SW 1271 (cell line): ENCODE measurements at places on chromosomes 7 and 10.
A peak's percentile ranks its signal among the peaks of the same experiment; 100 is the strongest.

GRCh38 chr7:142111499-142111898 is at the start of gene MGAM2:
Gene MGAM2 (plus strand): TSS chr7:142111718. CDS start chr7:142116874, 5,156 bp downstream.
- DNase-seq = no peak

- DNase-seq = no peak
Measured at GRCh38 chr10:13993169-13993568, 337.6 kb downstream of the FRMD4A start.

GRCh38 chr10:57579926-57580325 is 687.8 kb downstream of the IPMK start:
- no peak for DNase-seq

DNA sequence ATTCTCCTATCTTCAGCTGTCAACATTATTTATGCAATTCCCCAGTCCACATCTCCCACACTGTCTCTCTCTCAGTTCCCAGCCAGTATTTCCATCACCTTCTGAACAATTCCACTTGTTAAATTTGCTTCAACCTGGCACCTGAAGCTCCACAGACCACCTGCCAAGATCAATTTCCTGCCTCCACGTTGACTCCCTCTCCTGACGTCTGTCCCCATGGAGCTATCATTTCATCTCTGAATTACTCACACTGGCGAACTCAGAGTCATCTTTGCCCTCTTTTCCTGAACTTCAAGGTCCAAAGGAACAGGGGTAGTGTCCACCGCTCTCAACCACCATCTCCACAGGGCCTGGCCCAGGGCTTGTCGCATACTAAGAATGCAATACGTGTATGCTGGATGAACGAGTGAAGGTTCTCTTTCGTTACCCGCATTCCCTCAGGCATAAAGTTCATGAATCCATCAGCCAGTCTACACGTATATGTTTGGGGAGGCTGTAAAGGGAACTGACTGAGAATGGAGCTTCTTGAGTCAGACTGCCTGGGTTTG is 183.3 kb downstream of the JCAD start:
- DNase-seq = no peak

DNA sequence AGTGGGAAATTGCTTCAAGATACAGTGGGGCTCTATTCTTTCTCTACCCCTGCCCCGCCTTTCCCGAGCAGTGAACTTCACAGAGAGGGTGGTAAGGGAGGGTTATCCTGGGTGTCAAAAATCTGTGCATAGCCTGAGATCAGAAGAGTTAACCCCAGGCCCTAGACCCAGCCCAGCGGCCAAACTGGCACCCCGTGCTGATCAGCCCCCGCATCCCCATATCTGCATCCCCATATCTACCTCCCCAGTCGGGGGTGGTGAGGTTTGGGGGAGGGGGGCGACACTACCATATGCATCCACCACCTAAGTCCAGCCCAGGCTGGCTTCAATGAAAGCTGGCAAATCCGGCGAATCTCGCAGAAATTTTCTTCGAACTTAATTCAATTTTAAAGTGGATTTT is 7.0 kb upstream of the DLX6 start:
- DNase-seq = no peak

- no peak for DNase-seq
Measured at GRCh38 chr10:102261196-102261595, 15.9 kb downstream of the GBF1 start.

GRCh38 chr10:85609509-85609908 is 757.1 kb downstream of the GRID1 start:
- no peak for DNase-seq

- no peak for DNase-seq
Measured at GRCh38 chr10:48444861-48445841, 138.7 kb downstream of the MAPK8 start.

DNA sequence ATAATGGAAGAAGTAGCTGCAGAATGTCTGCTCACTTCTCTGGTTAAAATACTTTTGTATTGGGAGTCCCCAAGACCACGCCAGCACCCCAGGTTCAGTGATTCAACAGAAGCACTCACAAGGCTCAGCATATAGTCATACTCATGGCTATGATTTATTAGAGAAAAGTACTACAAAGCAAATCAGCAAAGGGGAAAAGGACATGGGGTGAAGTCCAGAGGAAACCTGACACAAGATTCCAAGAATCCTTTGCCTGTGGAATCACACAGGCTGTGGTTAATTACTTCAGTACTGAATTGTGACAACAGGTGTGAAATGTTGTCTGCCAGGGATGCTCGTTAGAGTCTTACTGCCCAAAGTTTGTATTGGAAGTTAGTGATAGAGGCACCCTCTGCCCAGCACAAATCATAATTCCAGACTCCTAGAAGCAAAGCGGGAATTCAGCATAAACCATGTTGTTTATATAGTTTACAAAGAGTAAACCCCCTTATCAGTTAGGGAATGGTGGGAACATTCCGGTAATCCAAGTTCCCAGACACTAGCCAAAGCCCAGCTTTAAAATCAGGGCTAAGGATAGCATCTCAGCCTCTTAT is 79.4 kb downstream of the HYCC1 start:
- no peak for DNase-seq

GRCh38 chr10:75404815-75405597 is 3.4 kb upstream of the ZNF503 start:
- DNase-seq = no peak

- DNase-seq = no peak
Measured at GRCh38 chr10:96292971-96293920, 11.0 kb upstream of the DNTT start.

DNA sequence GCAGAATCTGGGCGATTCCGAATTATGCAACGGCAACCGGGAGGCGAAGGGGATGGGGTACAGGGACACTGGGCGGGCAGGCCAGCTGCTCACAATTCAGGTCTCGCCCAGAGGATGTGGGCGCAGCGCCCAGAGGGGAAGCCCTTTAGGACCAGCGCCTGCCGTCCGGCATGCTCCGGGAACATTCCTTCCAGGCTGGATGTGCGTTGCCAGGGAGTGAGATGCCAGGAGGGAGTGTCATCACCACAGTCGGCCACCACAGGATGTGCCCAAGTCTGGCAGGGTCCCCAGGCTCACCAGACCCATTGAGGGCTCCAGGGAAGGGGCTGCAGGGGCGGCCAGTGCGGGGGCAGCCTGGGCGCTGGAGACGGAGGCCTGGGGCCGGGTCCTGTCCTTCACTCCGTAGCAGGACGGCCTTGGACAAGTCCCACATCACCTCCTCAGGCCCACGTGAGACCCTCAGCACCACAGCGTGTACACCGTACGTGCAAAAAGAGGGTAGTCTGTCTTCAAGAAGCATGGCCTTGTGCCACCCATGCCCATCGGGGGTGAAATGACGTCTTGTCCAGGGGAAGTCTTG is 63.9 kb downstream of the FOXL3 start:
- DNase-seq = no peak

DNA sequence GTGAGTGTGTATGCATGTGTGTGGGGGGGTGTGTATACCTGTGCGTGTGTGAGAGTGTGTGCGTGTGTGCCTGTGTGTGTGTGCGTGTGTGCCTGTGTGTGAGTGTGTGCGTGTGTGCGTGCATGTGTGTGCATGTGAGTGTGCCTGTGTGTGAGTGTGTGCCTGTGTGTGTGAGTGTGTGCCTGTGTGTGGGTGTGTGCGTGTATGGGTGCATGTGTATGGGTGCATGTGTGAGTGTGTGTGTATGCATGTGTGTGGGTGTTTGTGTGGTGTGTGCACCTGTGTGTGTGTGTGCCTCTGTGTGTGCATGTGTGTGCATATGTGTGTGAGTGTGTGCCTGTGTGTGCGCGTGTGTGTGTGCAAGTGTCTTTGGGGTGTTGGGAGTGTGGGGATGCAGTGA is 6.4 kb downstream of the ANTXRL start:
- DNase-seq = no peak

DNA sequence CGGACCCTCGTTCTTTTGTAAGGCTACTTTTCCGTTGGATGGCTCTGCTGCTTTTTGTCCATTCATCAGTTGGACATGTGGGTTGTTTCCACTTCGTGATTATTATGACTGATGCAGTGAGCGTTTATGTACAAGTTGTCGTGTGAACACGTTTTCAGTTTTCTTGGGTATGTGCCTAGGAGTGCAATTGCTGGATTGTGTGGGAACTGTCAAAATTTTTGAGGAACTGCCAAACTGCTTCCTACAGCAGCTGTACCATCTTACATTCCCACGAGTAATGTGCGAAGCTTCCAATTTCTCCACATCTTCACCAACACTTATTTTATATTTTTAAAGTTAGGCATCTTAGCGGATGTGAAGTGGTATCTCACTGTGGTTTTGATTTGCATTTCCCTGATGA is 10.4 kb downstream of the FKBP6 start:
- no peak for DNase-seq

DNA sequence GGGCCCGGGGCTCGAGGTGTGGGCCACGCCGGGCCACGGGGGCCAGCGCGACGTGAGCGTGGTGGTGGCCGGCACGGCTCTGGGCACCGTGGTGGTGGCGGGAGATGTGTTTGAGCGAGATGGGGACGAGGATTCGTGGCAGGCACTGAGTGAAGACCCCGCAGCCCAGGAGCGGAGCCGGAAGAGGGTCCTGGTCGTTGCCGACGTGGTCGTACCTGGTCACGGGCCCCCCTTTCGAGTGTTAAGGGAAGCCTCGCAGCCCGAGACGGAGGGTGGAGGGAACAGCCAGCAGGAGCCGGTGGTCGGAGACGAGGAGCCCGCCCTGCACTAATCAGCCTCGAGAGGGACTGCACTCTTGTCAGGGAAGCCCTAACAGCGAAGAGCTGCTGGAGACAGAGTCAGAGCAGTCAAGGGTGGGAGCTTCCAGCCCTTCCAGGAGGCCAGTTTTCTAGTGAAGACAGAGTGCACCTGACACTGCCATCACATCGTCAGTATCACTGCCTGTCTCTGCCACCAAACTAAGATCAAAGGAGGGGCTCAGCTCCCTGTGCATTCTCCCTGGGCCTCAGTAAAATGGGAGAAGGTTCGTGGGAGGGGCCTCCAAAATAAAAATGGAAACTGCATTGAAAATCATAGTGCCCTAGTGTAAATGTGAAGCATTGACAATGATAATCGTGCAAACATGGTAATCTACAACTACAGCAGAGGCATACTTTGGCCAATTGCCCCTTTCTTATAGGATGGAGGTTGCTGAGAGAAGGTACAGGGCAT is 1.3 kb downstream of the MBLAC1 start:
- DNase-seq = no peak

DNA sequence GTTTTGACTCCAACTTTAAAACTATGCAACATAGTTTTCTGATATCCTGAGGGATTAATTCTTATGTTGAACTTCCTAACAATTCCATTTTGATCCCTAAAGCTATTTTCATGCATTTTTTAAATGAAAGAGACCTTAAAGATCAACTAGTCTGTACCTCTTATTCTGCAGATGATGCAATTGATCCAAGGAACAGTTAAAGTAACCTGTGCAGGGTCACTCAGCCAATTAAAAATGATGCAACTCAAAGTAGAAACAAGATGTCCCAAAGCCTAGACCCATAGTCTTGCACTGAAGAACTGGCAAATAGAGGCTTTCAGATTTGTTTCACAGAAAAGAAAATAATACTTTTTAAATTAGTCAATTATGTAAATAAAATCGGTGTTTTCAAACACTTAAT is 86.3 kb downstream of the IMMP2L start:
- DNase-seq = no peak

GRCh38 chr10:34423673-34424625 is 391.1 kb downstream of the PARD3 start:
- no peak for DNase-seq

DNA sequence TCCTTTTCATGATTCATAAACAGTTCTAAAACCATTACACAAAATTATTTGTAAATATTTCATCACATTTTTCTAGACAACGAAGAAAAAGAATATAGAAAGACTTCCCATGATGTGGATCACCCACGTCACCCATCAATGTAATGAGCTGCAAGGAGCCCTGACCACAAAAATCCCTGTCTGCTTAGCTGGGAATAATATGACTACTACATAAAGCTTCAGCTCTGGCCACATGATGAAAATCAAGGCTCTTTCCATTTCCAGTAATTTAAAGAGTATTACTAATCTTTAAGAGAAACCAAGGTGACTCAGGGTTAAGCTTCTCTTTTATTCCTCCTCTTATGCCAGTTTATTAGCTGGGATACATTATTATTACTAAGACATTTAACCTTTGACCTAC is 180.8 kb upstream of the CACNA2D1 start:
- DNase-seq = no peak

DNA sequence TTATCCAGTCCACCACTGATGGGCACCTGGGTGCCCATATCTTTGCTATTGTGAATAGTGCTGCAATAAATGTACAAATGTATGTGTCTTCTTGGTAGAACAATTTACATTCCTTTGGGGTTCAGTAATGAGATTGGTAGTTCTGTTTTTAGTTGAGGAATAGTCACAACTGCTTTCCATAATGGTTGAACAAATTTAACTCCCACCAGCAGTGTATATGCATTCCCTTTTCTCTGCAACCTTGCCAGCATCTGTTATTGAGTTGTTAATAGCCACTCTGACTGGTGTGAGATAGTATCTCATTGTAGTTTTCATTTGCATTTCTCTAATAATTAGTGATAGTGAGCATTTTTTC is 27.8 kb downstream of the COA1 start:
- no peak for DNase-seq

DNA sequence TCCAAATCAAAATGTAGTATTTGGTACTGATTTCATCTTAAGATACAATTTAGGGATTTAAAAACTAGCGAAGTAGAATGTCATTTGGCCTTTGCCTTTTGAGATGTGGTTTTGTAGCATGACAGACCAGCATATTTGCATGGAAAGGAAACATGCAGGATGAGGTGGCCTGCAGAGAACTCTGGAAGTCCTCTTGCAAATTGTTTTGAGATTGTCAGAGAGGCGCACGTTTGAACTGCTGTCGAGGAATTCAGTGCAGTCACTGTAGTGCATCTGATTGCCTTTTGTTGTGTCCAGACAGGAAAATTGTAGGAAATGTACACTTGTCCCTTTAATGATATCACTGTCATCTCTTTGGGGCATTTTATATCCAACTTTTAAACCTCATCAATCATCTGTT is 136.7 kb downstream of the CELF2 start:
- no peak for DNase-seq

- DNase-seq = no peak
Measured at GRCh38 chr7:32073533-32073932, 3.3 kb upstream of the PDE1C start.

- DNase-seq = no peak
Measured at GRCh38 chr7:40621592-40621998, 486.8 kb downstream of the SUGCT start.

- DNase-seq = peak; percentile 89
Measured at GRCh38 chr7:6443372-6443941, 4.3 kb downstream of the DAGLB start.

GRCh38 chr10:104472505-104472904 is 118.9 kb downstream of the CFAP58 start:
- no peak for DNase-seq

GRCh38 chr10:28541717-28542365 is 8.9 kb downstream of the WAC start:
- DNase-seq = no peak
